ENCODE measurements at places on chromosomes 4 and X.

DNA sequence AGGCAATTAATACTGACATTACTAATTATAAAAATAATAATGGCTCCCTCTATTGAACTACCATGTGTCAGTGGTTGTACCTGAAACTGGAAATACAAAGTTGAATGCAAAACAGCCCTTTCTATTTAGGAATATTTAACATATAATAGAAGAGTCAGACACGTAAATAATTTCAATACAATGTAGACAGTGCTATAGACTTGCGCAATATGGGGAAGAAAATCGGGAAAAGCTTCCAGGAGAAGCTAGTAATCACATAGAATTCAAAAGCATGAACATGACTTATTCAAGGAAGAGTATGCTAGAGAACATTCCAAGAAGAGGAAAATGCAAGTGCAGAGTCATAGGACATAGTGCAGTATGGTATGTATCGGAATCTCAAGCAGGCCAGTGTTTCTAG is 408.9 kb upstream of the FTHL17 start:
- no peaks in the 10 kb centered on the region for H3K27me3 ChIP-seq
- H3K36me3 ChIP-seq = no peaks in the 10 kb centered on the region
- no peak for DNase-seq
- no peak overlapping the region for H3K27ac ChIP-seq
- no peaks in the 10 kb centered on the region for H3K4me1 ChIP-seq

- no peak overlapping the region for H3K27ac ChIP-seq
- H3K27me3 ChIP-seq = no peaks in the 10 kb centered on the region
- DNase-seq = no peak
- no peaks in the 10 kb centered on the region for H3K36me3 ChIP-seq
- no peak overlapping the region for H3K4me3 ChIP-seq
Measured at GRCh38 chr4:26192899-26193869, 127.6 kb upstream of the RBPJ start.

- no peak for DNase-seq
- H3K27me3 ChIP-seq = no peaks in the 10 kb centered on the region
- no peak overlapping the region for H3K4me3 ChIP-seq
- no peaks in the 10 kb centered on the region for H3K4me1 ChIP-seq
- no peaks in the 10 kb centered on the region for H3K36me3 ChIP-seq
Measured at GRCh38 chr4:19945501-19945900, 306.2 kb upstream of the SLIT2 start.

- H3K27ac ChIP-seq = no peak overlapping the region
- no peak overlapping the region for H3K4me3 ChIP-seq
- peaks cover 2% of the 10 kb centered on the region for H3K4me1 ChIP-seq
Measured at GRCh38 chr4:41359422-41359775, 102.7 kb downstream of the UCHL1 start.

DNA sequence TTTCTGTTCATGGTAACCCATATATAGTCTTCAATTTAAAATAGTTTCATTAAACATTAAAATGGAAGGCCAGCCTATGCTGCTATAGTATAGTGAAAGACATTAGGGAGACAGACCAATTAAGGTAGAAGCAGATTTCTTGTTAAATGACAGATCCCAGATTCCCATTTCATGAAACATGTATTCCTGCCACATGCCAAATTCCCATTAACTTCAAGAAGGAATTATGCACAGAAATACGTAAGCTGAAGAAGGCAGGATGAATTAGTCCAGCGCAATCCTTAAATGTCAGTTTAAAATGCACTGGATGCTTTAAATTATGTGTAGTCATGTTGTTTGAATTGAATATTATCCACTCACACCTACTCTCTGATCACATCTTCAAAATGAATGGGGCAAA is 424.9 kb downstream of the SH2D1A start:
- no peak for DNase-seq
- H3K27me3 ChIP-seq = no peaks in the 10 kb centered on the region
- no peak overlapping the region for H3K4me3 ChIP-seq
- H3K36me3 ChIP-seq = no peaks in the 10 kb centered on the region

- peak; percentile 82 for DNase-seq
- H3K27me3 ChIP-seq = no peaks in the 10 kb centered on the region
- no peak overlapping the region for H3K4me3 ChIP-seq
- H3K4me1 ChIP-seq = peaks cover 6% of the 10 kb centered on the region
Measured at GRCh38 chr4:15920723-15921591, 17.6 kb downstream of the FGFBP1 start.

- no peaks in the 10 kb centered on the region for H3K27me3 ChIP-seq
- no peak overlapping the region for H3K4me3 ChIP-seq
- H3K4me1 ChIP-seq = no peaks in the 10 kb centered on the region
- no peak overlapping the region for H3K27ac ChIP-seq
- DNase-seq = no peak
- no peaks in the 10 kb centered on the region for H3K36me3 ChIP-seq
Measured at GRCh38 chr4:137961051-137961438, 281.1 kb downstream of the SLC7A11 start.

GRCh38 chr4:70337886-70338420 is 3.2 kb downstream of the CABS1 start:
- no peak overlapping the region for H3K4me3 ChIP-seq
- no peaks in the 10 kb centered on the region for H3K27me3 ChIP-seq
- H3K4me1 ChIP-seq = no peaks in the 10 kb centered on the region
- no peak for DNase-seq
- no peak overlapping the region for H3K27ac ChIP-seq

Data from small intestine (tissue), 16 donors.